ENCODE measurements at places on chromosomes 2 and 18.

GRCh38 chr2:10151462-10151861, 28.9 kb downstream of the RRM2 start:
- no peak for DNase-seq

DNA sequence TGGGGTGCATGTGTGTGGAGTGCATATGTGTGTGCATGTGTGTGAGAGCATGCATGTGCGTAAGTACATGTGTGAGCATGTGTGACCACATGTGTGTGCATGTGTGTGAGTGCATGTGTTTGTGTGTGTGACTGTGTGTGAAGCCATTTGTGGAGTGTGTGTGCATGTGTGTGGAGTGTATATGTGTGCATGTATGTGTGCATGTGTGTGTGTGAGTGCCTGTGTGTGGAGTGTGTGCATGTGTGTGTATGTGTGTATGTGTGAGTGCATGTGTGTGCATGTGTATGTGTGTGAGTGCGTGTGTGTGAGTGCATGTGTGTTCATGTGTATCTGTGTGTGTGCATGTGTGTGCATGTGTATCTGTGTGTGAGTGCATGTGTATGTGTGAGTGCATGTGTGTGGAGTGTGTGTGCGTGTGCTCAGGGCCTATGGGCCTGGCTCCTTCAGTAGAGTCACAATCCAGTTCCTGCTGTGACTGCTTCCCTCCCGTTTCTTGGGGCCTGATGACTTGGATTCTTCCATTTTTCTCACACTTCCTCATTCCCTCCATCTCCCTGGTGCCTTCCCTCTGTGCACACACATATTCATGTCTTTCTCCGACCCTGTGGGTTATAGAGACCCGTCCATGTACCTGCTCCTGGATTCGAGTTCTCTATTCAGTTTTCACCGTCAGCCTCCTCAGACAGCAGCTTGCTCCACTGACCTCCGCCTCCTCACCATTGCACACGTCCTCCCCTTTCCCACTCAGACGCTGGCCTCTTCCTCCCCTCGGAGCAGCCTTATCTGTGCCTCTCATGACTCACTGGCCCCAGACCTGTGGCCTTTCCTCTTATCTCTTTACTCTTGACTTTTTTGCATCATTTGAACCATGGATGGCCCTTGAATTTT, 25.2 kb downstream of the TOGARAM2 start:
- no peak for DNase-seq

DNA sequence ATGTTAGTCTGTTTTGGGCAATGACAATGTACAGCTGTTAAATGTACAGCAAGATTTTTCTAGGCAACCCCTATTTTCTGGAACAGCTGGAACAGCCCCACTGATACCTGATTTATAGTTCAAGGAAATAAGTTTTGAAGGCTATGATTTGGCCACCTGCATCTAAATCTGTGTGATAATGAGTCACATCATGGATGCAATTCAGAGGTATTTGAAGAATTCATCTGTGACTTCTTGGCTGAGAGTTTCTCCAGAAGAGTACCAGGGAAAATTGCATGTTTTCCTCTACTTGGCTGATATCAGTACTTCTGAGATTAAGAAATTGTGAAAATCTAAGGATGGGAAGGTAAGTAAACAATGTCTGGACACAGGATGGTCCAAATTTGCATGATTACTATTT, 40.7 kb upstream of the NT5C1B start:
- DNase-seq: no peak

DNA sequence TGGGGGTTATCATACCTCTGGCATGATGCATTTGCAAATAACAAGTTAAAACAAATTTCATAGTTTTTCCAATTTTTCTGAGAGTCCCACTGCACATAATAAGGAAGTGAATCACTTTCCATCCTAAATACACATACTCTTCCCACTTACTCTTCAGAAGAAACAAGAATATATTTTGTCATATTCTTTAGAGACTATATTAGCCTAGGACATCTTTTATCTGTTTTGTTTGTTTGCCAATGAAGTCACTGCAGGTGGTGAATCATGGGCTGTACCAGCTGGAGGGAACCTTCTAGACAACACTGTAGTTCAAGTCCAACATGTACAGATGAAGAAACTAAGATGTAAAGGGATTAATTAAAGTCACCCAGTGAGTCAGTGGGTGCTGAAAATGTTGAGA, 116.8 kb downstream of the XIRP2 start:
- no peak for DNase-seq

DNA sequence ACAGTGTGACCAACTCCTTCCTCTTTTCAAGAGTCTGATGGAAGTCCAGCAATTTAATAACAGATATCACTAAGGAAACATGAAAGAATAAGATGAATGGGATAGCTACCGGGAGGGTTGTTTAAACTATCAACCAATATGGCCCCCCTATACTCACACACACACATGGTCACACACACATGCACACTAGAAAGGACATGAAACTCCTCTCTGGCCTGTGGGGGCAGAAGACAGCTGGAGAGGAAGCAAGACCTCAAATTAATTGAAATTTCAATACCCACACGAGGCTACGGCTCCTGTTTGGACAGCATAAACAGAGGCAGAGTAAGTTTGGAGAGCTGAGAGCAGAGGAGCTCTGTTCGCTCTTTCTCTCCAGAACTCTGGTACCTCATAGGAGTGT, 34.7 kb upstream of the REEP1 start:
- DNase-seq: no peak

DNA sequence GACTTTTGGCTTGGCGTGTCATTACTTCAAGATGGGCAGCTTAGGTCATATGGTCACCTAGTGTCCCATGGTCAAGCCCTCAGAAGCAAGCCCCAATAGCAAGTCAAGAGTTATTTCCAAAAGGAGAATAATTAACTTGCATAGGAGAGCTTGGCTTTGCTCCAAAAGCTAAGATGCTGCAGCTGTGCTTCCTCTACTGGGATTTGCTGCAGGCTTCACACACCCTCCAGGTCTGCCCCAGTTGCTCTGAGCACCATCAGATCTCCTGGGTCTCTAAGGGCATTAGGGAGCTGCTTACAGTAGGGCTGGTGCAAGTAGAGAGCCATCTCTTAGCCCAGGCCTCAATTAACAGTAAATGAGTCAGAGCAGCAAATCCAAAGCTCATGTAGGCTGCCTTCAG, 46.6 kb downstream of the THUMPD2 start:
- DNase-seq: no peak

DNA sequence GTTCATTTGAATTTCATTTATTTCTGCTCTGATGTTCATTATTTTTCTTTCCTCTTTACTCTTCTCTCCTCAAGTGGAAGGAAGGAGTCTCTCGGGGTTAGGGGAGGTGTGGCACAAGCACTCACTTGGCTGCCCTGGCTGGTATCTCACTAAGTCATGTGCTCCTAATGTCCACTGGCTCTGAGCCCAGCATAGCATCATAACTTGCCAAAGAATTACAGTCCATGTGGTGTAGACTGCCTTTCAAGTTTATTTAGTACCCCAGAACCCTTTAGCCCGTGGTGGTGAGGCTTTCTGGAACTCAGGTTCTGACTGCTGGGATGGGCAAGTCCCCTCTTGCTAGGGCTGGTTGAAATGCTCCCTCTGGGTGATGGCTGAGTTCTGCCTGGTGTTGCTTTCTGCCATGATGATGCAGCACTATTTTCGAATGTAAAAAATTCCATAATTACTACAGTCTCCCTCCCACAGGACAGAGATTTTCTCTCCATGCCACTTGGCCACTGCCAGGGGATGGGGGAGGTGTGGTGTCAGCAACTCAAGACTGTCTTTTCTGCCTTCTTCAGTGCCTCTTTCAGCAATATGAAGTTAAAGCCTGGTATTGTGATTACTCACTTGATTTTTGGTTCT, 22.2 kb downstream of the SPAG16 start:
- DNase-seq: no peak

- no peak for DNase-seq
Observed at GRCh38 chr2:218997731-218998130, 4.5 kb upstream of the CRYBA2 start.

DNA sequence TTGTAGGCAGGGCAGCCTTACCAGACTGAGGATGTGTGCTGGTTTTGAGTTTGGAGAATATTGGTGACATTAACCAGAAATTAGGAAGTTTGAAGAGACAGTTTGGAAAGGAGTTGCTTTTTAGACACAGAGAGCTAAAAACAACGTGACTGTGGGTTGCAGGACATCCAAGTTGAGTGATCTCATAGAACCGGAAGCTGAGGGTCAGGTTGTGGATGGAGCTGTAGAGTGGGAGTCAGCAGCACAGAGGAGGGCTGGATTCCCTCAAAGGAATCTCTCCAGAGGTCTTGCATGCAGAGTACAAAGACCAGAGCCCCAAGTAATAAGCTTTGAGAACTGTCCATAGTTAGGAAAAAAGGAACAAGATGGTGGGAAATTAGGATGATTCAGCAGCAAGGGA, 9.3 kb downstream of the MAPRE3 start:
- DNase-seq: no peak

- DNase-seq: no peak
Observed at GRCh38 chr2:130825966-130826253, 10.8 kb upstream of the ARHGEF4 start.

- DNase-seq: no peak
Observed at GRCh38 chr2:189527041-189527750, 53.4 kb downstream of the SLC40A1 start.

- no peak for DNase-seq
Observed at GRCh38 chr2:212596688-212597087, 58.1 kb upstream of the ERBB4 start.

DNA sequence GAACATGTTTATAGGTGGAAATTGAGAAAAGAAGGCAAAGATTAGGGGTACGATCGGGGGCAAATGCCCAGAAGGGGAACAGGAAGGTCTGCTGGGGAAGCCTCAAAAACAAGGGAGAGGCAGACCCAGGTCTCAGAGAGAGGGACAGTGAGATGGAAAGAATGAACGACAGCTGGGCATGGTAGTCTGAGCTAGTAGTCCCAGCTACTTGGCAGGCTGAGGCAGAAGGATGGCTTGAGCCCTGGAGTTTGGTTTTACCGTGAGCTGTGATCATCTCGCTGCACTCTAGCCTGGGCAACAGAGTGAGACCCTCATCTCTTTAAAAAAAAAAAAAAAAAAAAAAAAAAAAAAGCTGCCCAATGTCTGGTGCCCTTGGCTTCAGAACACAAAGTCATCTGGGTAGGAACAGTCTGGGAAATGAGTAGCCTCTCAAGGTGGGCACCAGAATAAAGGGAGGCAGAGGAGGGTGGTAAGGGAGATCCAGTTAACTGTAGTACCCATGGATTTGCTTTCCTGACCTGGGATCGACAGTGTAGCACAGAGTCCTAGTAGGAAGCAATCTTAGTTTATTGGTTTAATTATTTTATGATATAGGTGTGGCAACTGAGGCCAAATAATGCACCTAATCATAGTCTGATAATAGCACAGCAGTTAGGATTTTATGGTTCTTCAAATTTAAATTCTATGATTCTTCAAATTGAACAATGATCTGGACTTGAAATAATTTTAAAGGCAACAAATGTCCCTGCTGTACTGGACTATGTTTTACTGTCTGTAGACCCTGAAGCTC, 3.5 kb downstream of the RRM2 start:
- DNase-seq: no peak

DNA sequence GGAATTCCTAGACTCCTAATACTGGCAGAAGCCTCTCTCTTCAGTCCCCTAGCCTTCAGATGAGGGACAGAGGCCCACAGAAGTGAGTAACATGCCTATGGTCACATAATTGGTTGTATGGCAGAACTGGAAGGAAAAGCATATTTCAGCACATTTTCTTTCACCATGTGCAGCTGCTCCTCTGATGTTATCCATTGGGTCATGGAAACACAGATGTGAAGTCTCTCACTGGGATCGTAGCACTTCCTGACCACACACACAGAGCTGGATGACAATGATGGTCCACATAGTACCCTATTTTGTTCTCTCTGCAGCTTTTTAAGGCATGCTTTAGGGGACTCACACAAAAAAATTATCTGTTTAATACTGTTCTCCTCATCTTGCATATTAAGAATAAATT, 24.5 kb downstream of the MYO3B start:
- no peak for DNase-seq

DNA sequence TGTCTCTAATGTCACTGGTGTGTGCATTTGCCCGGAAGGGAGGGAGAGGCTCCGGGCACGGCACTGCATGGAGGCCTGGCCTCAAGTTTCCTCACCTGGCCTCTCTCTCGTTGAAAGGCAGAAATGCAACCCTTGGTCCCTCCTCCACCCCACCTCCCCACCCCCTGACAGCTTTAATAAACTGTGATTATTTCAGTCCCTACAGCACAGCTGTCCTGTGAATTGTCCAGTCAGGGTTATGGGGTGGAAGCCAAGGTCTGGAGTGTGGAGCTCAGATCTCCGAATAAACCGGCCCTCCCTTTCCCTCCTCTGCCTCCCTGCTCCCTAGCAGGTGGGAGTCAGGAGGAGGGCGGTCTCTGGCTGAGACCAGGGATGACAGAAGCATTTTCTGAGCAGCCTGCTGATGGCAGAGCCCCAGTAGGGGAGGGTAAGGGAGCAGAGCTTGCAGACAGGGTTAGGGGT, 199.2 kb upstream of the SMAD2 start:
- DNase-seq: no peak

DNA sequence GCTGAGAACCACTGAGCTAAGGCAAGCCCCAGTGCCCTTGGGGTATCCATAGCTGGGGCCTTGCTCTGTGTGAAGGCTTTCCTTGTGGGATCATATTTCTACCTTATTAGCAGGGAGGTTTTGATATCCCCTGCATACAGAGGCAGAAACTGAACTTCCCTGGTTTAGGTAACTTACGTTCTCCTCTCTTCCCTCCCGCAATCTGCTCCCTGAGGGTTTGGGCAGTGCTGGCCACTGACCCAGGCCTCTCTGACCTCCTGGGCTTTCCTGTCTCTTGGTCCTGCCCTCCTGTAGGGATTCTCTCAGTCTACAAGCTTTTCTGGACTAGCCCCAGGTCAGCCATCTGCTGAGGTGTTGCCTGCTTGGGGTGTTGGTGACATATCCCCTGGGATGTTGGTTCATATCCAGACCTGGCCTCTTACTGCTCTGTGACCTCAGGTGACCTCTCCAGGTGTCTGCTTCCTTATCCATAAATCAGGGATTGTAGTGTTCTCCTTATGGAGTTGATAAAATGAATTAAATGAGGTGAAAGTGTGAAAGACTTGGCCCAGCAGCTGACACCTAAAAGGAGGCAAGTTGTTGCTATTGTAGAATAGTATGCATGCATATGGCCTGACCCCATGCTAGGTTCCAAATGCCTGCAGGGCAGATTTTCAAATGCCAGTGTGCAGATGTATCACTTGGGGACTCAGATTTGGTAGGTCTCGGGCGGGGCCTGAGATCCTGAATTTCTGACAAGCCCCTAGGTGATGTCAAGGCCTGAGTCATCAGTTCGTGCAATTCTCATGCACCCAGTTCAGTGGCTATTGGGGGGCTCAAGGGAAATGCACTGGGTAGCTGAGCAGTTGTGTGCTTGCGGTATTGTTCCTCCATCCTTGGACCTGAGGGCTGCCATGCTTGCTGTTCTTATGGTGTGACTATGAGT, 106.6 kb downstream of the FHOD3 start:
- no peak for DNase-seq

- DNase-seq: no peak
Observed at GRCh38 chr2:184119989-184120800, 478.1 kb upstream of the ZNF804A start.
